H1 (cell line): ENCODE measurements at places on chromosomes 3 and 15.

- DNase-seq = no peak
These were observed 15.2 kb upstream of the GBE1 start for GRCh38 chr3:81776643-81777042.

DNA sequence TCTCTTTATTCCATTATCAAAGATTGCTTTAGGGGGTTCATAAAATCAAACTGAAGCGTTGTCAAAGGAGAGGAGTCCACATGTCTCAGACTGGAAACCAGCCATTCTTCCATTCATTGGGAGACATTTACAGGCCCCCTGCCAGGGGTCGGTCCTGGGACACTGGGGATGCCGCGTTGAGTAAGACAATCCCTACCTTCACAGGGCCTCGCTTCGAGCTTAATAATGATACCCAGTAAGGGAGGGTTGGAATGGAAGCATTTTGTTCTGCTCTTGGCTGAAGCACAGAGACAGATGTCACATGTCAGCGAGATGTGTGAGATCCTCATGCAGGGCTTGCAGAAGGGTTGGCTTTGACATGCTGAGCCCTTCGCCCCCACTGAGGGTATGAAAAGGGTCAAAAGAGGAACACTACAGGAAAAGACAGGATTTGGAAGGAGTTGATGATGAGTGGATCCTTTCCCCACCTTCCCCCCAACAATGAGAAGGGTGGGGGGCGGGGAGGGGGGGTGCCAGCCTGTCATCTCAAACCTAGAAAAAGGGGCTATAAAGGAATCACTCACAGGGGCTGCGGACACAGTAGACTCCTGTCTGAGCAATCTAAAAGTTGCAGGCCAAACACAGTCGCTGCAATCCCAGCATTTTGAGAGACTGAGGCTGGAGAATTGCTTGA is 25.6 kb upstream of the ARL8B start:
- no peak for DNase-seq

GRCh38 chr3:134068429-134068828 is 38.7 kb upstream of the SLCO2A1 start:
- no peak for DNase-seq

DNA sequence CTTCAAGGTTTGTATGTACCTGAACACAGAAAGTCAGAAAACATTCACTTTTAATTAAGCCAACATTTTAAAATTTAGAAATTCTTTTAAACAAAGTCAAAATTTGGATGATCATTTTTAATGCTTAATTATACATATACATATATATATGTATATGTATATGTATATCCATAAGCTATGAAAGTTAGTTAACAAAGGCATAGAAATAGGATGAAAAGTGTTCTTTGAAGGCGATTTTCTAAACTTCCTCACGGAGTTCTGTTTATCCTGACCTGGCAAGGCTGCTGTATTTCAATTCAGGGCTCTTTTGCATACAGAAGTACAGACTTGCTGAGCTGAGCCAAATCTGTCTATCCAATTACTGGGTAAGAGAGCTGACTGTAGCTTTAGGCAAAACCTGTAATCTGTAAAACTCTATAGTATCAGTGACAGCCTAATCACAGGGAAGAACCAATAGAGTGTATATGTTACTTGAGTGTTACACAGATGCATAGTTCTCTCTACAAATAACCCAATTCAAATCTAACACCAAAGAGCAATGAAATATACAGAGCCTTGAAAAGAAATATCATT is 32.1 kb upstream of the THRB start:
- no peak for DNase-seq
